ENCODE measurements at places on chromosomes 2 and 18.
A peak's percentile ranks its signal among the peaks of the same experiment; 100 is the strongest.

- no peak for DNase-seq
These were observed 678.3 kb upstream of the NRXN1 start for GRCh38 chr2:51710222-51710621.

DNA sequence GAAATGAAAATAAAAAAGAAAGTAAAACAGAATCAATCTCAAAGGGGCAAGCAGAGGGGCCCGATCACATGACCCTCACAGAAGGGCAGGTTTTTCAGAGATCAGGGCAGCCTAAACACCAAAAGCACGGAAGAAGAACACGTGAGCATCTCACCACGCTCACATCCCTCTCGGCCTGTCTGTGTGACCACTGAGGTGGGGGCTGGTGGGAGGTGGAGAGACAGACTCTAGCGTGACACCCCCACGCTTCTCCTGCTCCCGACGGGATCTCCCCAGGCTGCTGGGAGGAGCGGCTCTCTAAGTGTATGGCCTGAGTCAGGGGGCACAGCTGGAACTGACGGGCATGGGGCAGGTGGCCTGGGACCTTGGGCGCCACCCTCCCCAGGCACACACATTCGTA lies 23.5 kb upstream of the MTERF4 start:
- DNase-seq, result no peak

GRCh38 chr2:70686577-70687460 lies 81.2 kb downstream of the ADD2 start:
- DNase-seq, result no peak

DNA sequence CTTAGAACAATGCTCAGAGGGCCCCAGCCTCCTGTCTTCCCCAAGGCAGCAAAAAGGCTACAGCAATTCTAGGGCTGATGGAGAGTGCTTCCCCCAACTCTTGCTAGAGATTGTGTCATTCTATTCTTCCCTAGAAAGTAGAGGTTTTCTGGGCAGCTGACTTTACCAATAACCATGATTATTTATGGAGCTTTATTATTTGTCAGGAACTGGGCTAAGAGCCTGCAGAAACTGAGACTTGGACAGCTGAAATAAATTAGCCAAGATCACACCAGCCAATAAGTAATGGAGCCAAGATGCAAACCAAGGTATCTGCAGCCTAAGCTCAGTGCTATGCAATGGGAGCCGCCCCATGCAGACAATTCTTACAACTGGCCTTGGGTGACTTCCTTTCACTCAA lies 84.8 kb downstream of the CCBE1 start:
- DNase-seq, result no peak

DNA sequence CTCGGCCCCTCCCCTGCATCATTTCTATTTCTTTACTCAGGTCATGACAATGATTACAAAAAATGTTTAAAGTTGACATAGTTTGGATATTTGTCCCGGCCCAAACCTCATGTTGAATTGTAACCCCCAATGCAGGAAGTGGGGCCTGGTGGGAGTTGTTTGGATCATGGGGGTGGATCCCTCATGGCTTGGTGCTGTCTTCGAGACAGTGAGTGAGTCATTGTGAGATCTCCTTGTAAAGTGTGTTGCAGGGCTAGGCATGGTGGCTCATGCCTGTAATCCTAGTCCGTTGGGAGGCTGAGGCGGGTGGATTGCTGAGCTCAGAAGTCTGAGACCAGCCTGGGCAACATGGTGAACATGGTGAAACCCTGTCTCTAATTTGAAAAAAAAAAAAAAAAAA lies 9.2 kb upstream of the MAP4K4 start:
- DNase-seq, result no peak

DNA sequence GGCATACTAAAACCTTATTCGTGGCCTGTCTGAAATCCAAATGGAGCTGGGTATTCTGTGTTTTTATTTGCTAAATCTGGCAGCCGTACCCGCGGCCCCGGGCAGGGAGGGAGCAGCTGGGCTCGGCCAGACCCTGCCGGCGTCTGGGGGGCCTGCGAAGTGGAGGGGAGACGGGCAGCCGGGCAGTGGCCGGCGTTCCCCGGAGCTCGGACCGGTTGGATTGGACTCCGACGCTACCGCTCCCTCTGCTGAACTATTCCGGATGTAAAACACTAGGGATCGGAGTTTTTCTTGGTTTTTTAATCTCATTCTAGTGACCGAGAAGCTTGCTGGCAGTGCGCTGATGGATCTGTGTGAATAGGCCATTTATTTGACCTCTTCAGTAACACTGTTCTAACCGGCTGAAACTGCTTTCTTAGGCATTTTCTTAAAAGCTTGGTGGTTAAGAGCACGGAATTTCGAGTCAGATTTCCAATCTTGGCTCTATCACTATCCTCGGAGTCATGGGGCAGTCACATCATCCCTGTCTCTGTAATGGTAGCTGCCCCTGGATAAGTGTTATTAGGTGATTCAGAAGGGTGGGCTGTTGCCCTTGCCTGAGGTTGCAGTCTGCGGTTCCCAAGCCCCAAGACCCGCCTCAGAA lies 694 bp downstream of the UNC50 start:
- no peak for DNase-seq

DNA sequence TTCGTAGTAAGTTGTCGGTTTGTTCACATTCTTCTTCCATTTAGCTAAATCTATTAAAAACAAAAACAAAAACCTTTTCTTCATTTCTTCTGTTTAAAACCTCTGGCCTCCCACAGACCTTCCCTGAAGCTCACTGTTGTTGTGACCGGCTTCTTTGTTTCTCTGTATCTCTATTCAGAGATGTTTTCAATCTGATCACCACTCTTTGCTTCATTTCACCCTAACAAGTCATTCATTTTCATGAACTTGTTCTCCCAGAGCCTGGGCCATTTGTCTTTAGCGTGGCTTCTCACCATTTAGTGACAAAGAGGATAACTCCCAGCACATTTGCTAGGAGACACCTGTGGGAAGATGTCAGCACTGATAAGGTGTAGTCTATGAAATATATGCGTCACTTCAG lies 794.2 kb downstream of the ERBB4 start:
- no peak for DNase-seq

- no peak for DNase-seq
These were observed 1.4 kb upstream of the SLC20A1 start for GRCh38 chr2:112644155-112644932.

DNA sequence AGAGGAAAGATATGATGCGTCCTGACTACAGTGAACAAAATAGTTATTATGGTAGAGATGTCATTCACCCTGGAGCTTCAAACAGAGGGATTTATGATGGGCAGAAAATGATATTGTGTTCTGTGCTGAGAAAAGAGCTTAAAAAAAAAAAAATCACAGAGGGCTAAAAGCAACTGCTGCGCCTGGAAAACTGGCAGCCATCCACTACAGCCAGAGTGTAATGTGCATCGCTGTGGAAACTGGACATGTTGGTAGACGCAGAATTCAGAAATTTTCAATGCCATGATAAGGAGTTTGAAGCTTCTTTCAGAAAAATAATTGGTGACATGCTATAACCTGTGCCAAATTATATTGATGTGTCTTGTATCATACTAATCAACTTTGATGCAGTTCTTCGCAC lies 122.9 kb upstream of the SOX11 start:
- no peak for DNase-seq

- no peak for DNase-seq
These were observed 159.8 kb downstream of the DDX1 start for GRCh38 chr2:15751477-15751876.

GRCh38 chr2:218218268-218219185 lies 1.5 kb downstream of the ARPC2 start:
- DNase-seq, result no peak

GRCh38 chr2:160465406-160465805 lies 28.2 kb downstream of the RBMS1 start:
- DNase-seq, result no peak

GRCh38 chr2:82790206-82791021 lies 1668.7 kb downstream of the SUCLG1 start:
- DNase-seq, result no peak

DNA sequence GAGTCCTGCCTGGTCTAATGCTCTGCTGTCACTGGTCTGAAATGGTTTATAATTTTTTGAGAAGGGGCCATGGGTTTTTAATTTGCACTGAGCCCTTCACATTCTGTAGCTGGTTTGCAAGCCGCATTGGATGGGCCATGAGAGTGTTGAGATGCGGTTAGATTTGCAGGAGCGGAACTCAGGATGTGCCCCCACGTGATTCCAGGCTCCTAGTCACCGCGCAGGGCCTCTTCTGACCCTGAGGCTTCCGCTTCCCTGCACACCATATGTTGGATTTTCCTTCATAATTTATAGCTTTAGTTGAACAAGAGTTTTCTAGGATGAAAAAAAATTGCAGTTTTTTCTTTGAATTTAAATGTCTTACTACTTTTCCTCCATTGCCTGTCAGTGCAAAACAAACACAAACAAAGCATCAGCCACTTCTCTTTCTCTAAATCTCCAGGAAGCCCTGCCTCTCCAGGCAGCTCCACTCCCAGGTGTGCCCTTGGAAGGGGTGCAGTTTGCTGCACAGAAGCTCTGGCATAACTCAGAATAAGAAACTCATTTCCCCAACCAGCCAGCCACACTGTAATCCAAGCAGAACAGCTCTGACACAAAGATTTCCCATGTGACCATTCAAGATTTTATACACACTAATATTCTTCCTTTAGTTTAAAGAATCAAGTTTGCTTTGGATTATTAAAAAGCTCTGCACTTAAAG lies 18.4 kb upstream of the TPO start:
- no peak for DNase-seq

GRCh38 chr2:111250448-111251030 lies 129.8 kb downstream of the BCL2L11 start:
- DNase-seq, result no peak

- DNase-seq, result peak; percentile 13
These were observed 6.8 kb upstream of the PXDN start for GRCh38 chr2:1750933-1751766.

GRCh38 chr2:20677301-20678085 lies 10.5 kb downstream of the GDF7 start:
- DNase-seq, result no peak

DNA sequence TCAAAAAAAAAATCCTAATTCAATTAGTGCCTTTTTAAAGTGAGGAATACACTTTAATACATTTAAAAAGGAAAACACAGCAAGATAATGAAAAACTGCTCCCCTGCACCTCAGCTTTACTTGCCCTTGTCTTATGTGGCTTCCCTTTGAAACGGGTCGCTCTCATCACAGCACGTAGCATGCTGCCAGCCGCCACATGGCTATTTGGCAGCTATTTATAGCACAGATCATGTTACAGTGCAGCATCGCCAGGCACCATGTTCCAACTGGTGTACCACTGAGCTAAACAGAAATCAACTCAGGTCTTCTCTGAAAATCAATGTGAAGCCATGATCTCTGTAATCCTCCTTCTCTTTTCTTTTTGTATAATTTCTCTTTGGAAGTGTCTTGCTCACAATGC lies 65.1 kb downstream of the TMEM182 start:
- no peak for DNase-seq

GRCh38 chr18:63591725-63592124 lies 4.6 kb downstream of the SERPINB13 start:
- no peak for DNase-seq

- no peak for DNase-seq
These were observed 16.3 kb downstream of the CROCC2 start for GRCh38 chr2:240922245-240922981.

DNA sequence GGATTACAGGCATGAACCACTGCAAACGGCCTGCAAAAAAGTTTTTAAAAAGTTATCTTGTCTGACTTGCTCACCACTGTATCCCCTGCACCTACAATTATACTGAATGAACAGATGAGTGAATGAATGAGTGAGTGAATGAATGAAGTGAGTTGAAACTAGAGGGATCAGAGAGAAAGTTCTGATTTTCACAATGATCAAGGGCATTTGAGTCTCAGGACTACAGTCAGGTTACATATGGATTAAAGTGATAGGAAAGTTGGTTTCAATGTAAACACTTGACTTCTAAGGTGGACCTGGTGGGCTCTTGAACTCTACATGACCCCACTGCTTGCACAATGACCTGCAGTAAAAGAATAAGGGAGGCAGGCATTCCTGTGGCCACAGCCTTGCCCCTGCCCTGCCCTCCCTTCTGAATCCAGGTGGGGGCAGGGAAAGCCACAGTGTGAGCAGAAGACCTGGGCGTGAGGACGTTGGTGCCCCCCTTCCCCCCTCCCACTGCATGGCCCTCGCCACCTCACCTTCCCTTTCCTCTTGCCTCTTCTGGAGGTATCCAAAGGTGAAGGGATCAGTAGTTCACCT lies 10.7 kb downstream of the C2orf80 start:
- DNase-seq, result no peak

GRCh38 chr2:231069379-231070054 lies 12.8 kb downstream of the PSMD1 start:
- DNase-seq, result no peak

- no peak for DNase-seq
These were observed 222.1 kb downstream of the MTX2 start for GRCh38 chr2:176491172-176491904.

DNA sequence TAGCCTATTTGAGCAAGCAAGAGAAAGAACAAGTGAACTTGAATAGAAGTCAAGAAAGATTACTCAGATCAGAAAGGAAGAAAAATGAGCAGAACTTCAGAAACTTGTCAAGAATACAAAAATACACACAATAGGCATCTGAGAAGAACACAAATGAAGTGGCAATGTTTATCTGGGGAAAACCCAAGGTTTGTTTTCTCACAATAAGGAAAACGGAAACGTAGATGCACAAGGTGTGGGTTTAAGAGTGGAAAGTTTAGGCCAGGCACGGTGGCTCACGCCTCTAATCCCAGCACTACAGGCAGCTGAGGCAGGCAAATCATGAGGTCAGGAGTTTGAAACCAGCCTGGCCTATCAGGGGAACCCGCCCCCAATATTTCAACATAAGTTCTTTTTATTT lies 159.5 kb upstream of the GYPC start:
- no peak for DNase-seq

DNA sequence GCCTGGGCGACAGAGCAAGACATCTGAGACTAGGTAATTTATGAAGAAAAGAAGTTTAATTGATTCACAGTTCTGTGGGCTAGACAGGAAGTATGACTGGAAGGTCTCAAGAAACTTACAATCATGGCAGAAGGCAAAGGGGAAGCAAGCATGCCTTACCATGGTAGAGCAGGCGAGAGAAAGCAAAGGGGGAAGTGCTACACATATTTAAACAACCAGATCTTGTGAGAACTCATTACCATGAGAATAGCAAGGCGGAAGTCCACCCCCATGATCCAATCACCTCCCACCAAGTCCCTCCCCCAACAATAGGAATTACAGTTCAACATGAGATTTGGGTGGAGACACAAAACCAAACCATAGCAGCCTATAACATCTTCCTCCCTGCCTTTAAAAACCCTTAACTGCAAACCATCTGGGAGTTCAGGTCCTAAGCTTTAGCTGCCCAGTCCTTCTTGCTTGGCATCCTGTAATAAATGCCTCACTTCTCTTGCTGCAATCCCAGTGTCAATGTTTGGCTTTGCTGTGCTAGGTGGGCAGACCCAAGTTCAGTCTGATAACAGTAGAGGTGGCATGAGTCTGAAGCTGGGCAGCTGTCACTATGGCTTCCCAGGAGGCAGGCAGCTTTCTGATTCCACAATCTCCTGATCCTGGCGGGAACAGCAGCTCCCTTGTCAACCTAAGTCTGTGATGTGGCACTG lies 11.2 kb upstream of the SP5 start:
- no peak for DNase-seq

- DNase-seq, result no peak
These were observed 201.0 kb upstream of the STK17B start for GRCh38 chr2:196372276-196372809.

GRCh38 chr18:33152376-33152775 lies 288.1 kb downstream of the CCDC178 start:
- DNase-seq, result no peak

Data from stimulated activated CD8-positive, alpha-beta memory T cell treated with anti-CD3 and anti-CD28 coated beads, Interleukin-12 subunit alpha, Interleukin-12 subunit beta, amount 100 ng/mL, for 1 hour (primary cell).